ENCODE measurements at places on chromosomes 6 and 20.

DNA sequence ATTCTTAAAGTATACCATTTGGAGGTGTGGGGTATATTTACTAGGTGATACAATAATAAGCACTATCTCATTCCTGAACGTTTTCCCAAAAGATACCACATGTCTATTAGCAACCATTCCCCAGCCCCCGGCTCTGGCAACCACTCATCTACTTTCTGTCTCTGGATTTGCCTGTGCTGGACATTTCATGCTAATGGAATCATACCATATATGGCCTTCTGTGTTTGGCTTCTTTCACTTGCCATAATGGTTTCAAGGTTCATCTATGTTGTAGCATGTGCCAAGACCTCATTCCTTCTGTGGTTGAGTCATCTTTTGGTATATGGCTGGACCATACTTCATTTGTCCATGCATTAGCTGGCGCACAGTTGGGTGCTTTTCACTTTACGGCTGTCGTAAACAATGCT, 39.7 kb downstream of the BCAS4 start:
- no peak for DNase-seq

GRCh38 chr6:38713812-38714211, 1.3 kb upstream of the DNAH8 start:
- DNase-seq, result no peak

GRCh38 chr6:56072856-56073255, 174.5 kb downstream of the COL21A1 start:
- no peak for DNase-seq

- DNase-seq, result no peak
Observed at GRCh38 chr20:39909447-39909846, 779.6 kb downstream of the MAFB start.

- DNase-seq, result no peak
Observed at GRCh38 chr20:10131732-10132345, 86.8 kb upstream of the SNAP25 start.

DNA sequence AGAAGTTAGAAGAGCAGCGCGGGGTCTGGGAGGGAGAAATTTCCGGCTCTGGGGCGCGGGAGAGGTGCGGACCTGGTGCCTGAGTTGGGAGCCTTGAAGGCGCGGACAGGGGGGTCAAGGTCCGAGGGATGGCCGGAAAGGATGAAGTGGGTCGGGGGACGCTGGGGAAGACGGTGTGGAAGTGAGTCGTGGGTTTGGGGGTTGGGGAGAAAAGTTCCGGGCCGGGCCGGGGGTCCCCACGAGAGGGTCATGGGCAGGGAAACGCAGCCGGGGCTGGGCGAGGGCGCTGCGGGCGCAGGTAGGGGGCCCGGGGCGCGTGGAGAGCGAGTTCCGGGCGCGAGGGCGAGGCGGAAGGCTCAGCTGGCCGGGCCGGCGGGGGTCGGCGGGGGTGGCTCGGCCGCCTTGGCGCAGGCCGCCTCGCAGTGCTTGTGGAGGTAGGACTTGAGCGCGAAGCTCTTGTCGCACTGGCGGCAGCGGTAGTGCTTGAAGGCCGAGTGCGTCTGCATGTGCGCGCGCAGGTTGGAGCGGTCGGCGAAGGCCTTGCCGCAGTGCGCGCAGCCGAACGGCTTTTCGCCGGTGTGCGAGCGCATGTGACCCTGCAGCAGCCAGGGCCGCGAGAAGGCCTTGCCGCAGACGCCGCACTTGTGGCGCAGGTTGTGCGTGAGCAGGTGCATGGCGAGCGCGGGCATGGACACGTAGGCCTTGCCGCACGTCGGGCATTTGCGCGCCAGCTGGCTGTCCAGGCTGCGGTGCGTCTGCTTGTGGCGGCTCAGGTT, 10.5 kb upstream of the SRXN1 start:
- no peak for DNase-seq

DNA sequence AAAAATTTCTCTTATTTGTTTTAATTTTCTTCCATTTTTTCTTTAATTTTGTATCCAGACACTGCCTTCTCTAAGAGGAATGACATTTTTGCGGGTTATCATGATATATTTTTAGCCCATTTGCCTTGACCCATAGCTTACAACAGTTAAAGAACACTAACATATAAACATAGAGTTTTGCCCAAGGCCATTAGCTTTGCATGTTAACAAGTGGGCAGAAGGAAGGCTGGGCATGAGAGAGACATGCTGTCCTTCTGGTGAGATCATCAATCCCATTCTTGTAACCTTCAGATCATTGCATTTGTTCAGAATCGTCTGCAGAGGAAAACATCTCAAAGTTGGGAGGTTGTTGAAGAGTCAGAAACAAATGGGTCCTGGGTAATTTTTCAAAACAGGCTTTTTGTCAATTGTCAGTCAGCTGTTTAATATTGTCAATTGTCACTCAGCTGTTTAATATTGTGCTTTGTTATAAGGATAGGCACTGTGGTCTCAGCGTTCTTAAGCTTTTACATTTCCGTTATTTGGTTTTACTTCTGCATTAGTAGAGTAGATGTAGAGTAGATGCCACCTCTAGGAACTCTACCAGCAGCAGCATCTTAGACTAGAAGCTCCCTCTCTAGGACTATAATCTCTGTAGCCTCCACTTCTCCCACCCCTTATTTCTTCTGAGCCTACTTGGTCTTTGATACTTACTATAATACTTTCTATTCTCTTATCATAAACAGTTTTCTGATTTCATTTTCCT, 243.1 kb downstream of the ESR1 start:
- DNase-seq, result no peak

- no peak for DNase-seq
Observed at GRCh38 chr6:40928307-40928706, 110.7 kb downstream of the UNC5CL start.

DNA sequence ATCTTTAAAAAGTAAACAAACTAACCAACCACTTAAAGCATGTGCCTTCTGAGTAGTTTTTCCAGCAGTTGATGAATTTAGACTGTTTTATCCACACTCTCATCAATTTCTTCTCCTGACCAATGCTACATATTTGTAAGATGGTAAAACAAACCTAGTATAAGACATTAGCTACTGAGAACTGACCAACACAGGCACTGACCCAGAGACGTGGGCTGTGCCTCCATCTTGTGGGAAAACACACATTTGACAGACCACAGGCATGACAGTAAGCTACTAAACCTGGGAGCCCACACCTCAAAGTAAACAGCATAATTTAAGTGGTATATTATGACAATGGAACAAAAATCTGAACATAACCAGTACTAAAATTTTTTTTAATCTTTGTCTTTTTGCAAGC, 121.4 kb upstream of the NRSN1 start:
- no peak for DNase-seq

DNA sequence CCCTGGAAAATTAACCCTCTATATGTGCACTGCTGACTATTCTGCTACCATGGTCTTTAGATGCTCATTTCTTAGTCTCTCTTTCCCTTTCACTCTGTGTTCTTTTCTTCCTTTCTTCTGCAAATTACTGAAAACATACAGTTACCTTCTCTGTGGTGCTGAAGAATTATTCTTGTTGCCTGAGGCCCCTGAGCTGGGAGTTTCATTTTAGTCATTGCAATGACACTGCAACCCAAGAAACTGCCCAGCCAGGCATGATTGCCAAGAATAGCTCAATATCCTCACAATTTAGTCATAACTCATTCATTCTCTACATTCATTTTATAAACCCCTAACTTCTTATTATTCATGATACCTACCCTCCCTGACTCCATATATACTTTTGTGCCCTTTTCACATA, 245.8 kb upstream of the RAB32 start:
- no peak for DNase-seq

DNA sequence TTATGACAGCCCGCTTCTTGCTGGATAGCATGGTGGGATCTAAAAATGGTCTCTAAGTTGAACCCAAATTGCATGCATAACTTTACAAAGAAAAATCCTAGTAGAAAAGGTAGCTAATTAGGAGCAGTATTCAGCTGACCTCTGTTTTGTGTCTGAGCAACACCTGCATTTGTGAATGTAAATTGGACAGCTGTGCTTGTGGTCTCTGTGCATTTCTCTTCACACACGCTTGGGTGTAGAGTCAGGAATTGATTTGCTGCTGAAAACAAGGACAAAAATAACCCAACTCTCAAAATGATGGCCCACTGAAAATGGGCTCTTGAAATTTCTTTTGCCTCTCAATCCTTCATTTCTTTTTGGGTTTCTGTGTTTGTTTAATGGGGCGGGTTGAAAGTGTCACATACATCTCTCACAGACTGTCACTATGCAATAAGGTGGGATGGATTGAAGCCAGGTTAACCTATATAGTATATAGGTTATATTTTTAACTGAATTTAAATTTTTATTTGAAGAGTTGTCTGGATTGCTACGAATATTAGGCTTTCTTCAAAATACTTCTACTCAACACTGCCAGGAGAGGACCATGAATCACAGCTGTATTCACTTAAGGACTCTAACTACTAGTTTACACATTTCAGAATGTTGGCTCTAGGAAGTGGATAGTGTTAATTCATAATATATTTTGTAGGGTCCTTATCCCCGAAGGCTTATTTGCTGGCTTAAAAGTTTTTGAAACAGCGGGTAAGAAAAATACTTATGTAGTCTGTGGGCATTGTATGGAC, 46.5 kb downstream of the SOBP start:
- DNase-seq, result no peak

GRCh38 chr20:23161968-23162696, 76.0 kb upstream of the CD93 start:
- no peak for DNase-seq

DNA sequence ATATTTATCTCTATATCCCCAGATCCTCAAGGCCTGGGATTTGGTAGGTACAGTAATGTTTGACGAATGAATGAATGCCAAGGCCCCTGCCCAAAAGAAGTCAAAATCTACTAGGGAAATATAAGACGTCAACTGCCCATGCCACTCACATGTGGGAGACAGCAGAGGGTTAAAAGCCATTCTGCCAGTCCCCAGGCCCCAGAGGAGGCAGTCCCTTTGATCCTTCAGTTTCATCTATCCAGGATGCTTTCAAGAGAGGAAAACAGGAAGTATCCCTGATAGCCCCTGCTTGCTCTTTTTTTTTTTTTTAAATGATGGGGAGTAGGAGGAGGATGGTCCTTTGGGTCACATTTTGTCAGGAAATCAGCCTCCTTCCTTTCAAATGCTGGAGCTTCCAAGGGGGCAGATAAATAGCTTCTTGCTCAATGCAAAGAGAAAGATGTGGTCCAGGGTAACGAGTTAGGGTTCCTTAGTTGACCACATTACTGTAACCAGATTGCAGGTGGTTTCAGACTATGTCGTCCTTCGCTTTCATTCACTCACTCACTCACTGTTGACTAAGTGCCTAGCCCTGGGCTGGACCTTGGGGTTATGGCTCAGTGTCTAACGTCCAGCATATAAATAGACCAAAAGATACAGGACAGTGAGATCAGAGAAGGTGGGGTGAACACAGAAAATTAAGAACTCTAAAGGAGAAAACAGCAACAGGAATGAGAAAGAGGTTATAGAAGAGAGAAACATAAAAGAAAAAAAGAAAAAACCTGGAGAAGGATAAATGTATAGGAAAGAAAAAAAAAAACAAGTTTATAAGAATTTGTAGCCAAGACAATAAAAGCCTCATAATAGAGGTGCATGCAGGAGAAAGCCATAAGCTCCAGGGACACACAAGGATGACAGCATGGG, 64.6 kb upstream of the PIM1 start:
- DNase-seq, result no peak

- DNase-seq, result no peak
Observed at GRCh38 chr6:96795481-96795880, 41.8 kb downstream of the GPR63 start.

DNA sequence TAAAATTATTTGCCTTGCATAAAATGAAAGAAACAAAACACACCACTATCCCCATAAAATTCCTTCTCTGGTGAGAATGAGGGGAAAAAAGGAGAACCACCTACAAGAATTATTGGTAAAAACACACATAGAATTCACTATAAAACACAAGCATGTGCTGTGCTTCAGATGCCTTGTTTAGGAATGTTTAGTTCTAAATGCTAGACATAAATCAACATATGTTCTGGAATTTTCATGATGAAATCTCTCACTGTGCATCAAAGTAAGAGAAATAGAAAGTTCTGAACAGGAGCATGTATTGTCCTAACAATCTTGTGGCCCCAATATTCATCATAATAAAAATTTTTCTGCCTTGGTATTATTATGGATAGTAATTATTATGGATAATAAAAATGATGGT, 111.0 kb downstream of the PLCB4 start:
- DNase-seq, result no peak

DNA sequence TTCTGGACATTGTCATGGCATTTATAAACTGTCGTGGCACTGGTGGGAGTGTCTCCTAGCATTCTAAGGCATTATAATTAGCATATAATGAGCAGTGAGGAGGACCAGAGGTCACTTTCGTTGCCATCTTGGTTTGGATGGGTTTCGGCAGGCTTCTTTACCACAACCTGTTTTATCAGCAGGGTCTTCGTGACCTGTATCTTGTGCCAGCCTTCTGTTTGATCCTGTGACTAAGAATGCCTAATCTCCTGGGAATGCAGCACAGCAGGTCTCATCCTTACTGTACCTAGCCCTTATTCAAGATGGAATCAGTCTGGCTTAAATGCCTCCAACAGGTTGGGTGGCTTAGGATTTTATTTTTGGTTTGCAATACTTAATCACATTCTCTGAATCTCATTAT, 142.7 kb upstream of the GGTLC1 start:
- no peak for DNase-seq

- DNase-seq, result no peak
Observed at GRCh38 chr6:110614106-110614505, 137.7 kb upstream of the SLC22A16 start.

DNA sequence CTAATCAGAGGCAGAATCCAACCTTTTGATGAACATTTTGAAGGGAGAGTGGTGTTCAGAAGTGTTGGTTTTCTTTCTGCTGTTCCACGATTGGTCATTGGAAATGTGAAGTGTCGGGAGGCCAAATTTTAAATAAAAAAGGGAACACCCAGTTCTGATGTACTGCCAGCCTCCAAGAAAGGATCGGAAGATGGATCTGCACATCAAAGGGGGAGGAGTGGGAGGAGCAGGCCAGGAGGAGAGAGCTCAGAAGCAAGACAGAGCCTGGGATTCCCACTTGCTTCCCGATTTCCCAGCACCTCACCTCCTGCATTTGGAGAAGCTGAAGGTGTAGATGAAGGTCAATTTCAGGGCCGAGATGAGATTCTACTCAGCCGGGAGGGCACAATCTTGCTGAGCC, 55.9 kb upstream of the NAA20 start:
- no peak for DNase-seq

GRCh38 chr6:157944983-157945931, 36.4 kb upstream of the SYNJ2 start:
- DNase-seq, result no peak

- peak; percentile 28 for DNase-seq
Observed at GRCh38 chr20:24991897-24992486, 559 bp downstream of the APMAP start.

GRCh38 chr6:33868141-33868540, 64.3 kb upstream of the MLN start:
- no peak for DNase-seq

DNA sequence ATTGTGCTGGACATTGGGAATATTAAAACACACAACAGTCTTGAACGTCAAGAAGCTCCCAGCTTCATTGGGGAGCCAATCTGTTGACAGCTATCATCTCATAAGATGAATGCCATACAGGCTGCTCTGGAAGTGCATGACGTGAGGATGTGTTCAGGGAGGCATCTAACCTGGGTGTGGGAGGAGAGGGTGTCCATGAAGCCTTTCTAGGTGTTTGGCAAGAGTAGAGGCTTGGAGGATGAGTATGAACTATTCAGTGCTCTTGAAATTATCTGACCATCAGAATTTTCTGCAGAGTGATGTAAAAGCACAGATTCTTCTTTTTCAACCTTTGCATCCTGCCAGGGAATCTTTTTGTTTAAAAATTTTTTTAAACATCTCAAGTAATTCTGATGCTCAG, 11.6 kb downstream of the AKAP7 start:
- DNase-seq, result no peak

- DNase-seq, result no peak
Observed at GRCh38 chr6:64254558-64254957, 619.0 kb downstream of the PHF3 start.

All from K562 (cell line).